ENCODE measurements at places on chromosomes 5 and 9. TPM values are rescaled to one million over a fixed set of nuclear protein-coding genes. Genes with fewer than 3 reads are reported as not detected.

DNA sequence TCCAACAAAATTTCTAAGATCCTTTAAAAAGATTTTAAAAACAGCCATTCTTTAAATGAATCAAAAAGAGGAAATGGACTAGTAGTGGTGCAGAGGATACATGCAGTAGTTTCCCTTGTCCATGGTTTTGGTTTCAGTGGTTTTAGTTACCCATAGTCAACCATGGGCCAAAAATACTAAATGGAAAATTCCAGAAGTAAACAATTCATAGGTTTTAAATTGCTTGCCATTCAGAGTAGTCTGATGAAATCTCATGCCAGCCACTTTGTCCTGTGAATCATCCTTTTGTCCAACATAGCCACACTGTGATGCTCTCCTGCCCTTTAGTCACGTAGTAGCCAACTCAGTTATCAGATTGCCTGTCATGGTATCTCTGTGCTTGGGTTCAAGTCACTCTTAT, 286.1 kb downstream of the ANXA1 start:
- no peaks in the 10 kb centered on the region for H3K4me1 ChIP-seq
- H3K4me3 ChIP-seq: no peak overlapping the region
- H3K36me3 ChIP-seq: no peaks in the 10 kb centered on the region
- H3K27me3 ChIP-seq: no peaks in the 10 kb centered on the region
- no peak for DNase-seq

- H3K4me1 ChIP-seq: no peaks in the 10 kb centered on the region
- H3K27ac ChIP-seq: no peak overlapping the region
- no peaks in the 10 kb centered on the region for H3K36me3 ChIP-seq
These were observed 53.3 kb upstream of the SPATA31D4 start for GRCh38 chr9:81874931-81875330.

- H3K27ac ChIP-seq: no peak overlapping the region
- no peaks in the 10 kb centered on the region for H3K4me1 ChIP-seq
- H3K36me3 ChIP-seq: no peaks in the 10 kb centered on the region
- H3K4me3 ChIP-seq: no peak overlapping the region
These were observed 19.7 kb downstream of the WWC1 start for GRCh38 chr5:168311061-168311566.

GRCh38 chr9:22529426-22530199, 83.0 kb downstream of the DMRTA1 start:
- peak; percentile 60 for DNase-seq
- H3K4me3 ChIP-seq: no peak overlapping the region
- H3K27me3 ChIP-seq: no peaks in the 10 kb centered on the region

- H3K27me3 ChIP-seq: no peaks in the 10 kb centered on the region
- H3K4me1 ChIP-seq: no peaks in the 10 kb centered on the region
- no peaks in the 10 kb centered on the region for H3K36me3 ChIP-seq
- H3K27ac ChIP-seq: no peak overlapping the region
- no peak for DNase-seq
These were observed 101.4 kb downstream of the FBXO4 start for GRCh38 chr5:42026446-42026845.

GRCh38 chr9:98998441-98999151, 54.9 kb downstream of the COL15A1 start:
- no peak overlapping the region for H3K4me3 ChIP-seq
- no peak overlapping the region for H3K27ac ChIP-seq
- no peaks in the 10 kb centered on the region for H3K36me3 ChIP-seq

GRCh38 chr5:68962757-68963484, 130.9 kb upstream of the SLC30A5 start:
- H3K36me3 ChIP-seq: no peaks in the 10 kb centered on the region
- H3K27me3 ChIP-seq: no peaks in the 10 kb centered on the region
- H3K4me1 ChIP-seq: no peaks in the 10 kb centered on the region
- no peak for DNase-seq

- peak overlapping the region; percentile 43 for H3K27ac ChIP-seq
- H3K4me1 ChIP-seq: peaks cover 32% of the 10 kb centered on the region
- peaks cover 20% of the 10 kb centered on the region for H3K36me3 ChIP-seq
These were observed 10.6 kb downstream of the NDFIP1 start for GRCh38 chr5:142119051-142119625.

GRCh38 chr9:90219548-90220118, 423.0 kb downstream of the DIRAS2 start:
- peaks cover 4% of the 10 kb centered on the region for H3K4me1 ChIP-seq
- no peaks in the 10 kb centered on the region for H3K27me3 ChIP-seq
- H3K27ac ChIP-seq: no peak overlapping the region
- no peaks in the 10 kb centered on the region for H3K36me3 ChIP-seq
- no peak overlapping the region for H3K4me3 ChIP-seq

GRCh38 chr5:9582406-9582805, 36.5 kb upstream of the SEMA5A start:
- no peak overlapping the region for H3K4me3 ChIP-seq
- H3K27me3 ChIP-seq: no peaks in the 10 kb centered on the region

- no peaks in the 10 kb centered on the region for H3K27me3 ChIP-seq
- H3K4me3 ChIP-seq: no peak overlapping the region
- no peaks in the 10 kb centered on the region for H3K36me3 ChIP-seq
These were observed 224.4 kb downstream of the FRMD3 start for GRCh38 chr9:83313781-83314180.

GRCh38 chr5:1003296-1003937, 5.2 kb upstream of the NKD2 start:
- H3K4me3 ChIP-seq: no peak overlapping the region
- no peaks in the 10 kb centered on the region for H3K36me3 ChIP-seq
- no peaks in the 10 kb centered on the region for H3K27me3 ChIP-seq
- DNase-seq: no peak
- no peak overlapping the region for H3K27ac ChIP-seq

DNA sequence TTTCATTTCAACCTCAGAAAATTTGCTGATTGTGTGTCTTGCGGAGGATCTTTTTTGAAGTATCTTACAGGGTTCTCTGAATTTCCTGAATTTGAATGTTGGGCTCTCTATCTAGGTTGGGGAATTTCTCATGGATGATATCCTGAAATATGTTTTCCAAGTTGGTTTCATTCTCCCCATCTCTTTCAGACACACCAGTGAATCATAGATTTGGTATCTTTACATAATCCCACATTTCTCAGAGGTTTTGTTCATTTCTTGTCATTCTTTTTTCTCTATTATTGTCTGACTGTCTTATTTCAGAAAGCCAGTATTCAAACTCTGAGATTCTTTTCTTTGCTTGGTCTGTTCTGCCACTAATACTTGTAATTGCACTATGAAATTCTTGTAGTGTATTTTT, 456.9 kb downstream of the PRELID2 start:
- no peak overlapping the region for H3K4me3 ChIP-seq
- no peak for DNase-seq
- H3K27me3 ChIP-seq: no peaks in the 10 kb centered on the region
- no peaks in the 10 kb centered on the region for H3K36me3 ChIP-seq

GRCh38 chr9:123861086-123861755, 68.7 kb downstream of the DENND1A start:
- H3K27me3 ChIP-seq: no peaks in the 10 kb centered on the region
- no peak overlapping the region for H3K4me3 ChIP-seq
- no peak overlapping the region for H3K27ac ChIP-seq
- no peak for DNase-seq

DNA sequence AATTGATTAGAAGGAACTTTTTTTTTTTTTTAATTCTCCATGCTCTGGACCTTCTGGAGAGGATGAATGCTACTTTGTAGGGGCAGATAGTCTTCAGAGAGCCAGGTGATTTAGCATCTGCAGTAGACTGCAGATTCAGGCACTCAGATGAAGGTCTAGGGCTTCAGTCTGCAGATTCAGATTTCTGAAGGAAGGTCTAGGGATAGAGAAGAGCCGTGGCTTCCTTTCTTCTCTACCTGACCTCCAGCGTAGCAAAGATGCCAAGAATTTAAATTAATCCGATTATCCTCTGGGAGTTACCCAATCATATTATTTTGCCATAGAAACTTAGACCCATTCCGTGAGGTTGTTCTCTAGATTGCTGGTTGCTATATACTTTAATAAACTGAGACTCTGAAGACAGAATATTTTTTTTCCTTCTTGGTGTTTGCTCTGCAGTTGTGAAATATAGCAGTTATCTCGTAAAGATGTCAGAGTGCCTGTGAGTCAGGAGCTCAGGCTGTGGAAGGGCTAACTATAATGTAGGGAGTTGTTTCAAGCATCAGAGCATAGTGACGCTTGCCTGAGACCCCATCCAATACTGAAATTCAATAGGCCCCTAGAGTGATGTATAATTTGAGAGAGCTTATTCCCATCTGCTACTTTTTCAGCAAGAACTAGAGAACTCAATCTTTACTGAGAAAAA, 132.7 kb upstream of the SLC12A2 start:
- H3K27me3 ChIP-seq: no peaks in the 10 kb centered on the region
- H3K4me1 ChIP-seq: no peaks in the 10 kb centered on the region
- DNase-seq: no peak
- H3K4me3 ChIP-seq: no peak overlapping the region
- H3K36me3 ChIP-seq: peaks cover 9% of the 10 kb centered on the region
- no peak overlapping the region for H3K27ac ChIP-seq

DNA sequence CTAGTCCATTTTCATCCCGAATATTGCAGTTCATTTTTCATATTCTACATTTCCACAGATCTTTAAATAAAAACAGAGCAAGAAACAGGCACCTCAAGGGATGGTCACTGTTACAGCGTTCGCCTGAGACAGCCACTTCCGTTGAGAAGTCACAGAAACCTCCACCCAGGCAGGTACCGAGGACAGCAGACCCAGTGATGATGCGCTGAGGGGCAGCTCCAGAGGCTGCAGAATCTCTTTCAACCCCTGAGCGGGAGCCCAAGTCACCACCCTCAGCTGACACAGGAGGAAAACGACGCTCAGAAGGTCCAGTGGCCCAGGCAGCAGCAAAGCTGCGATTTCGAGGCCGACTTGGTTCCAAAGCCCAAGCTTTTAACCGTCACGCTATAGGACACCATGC, 32.8 kb downstream of the ABO start:
- no peak overlapping the region for H3K27ac ChIP-seq
- H3K4me1 ChIP-seq: peaks cover 6% of the 10 kb centered on the region
- no peaks in the 10 kb centered on the region for H3K27me3 ChIP-seq
- no peak for DNase-seq
- no peak overlapping the region for H3K4me3 ChIP-seq

DNA sequence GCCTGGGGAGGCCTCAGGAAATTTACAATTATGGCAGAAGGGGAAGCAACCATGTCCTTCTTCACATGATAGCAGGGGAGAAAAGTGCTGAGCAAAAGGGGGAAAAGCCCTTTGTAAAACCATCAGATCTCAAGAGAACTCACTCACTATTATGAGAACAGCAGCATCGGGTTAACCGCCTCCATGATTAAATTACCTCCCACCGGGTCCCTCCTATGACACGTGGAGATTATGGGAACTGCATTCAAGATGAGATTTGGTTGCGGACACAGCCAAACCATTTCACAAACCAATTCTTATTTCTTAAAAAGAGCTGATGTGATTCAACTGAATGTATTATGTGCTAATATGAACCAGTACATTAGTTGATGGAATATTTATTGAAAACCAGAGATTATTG, 63.9 kb downstream of the PARP8 start:
- no peaks in the 10 kb centered on the region for H3K36me3 ChIP-seq
- H3K4me1 ChIP-seq: peaks cover 11% of the 10 kb centered on the region
- H3K27ac ChIP-seq: no peak overlapping the region
- no peaks in the 10 kb centered on the region for H3K27me3 ChIP-seq
- DNase-seq: no peak
- no peak overlapping the region for H3K4me3 ChIP-seq

DNA sequence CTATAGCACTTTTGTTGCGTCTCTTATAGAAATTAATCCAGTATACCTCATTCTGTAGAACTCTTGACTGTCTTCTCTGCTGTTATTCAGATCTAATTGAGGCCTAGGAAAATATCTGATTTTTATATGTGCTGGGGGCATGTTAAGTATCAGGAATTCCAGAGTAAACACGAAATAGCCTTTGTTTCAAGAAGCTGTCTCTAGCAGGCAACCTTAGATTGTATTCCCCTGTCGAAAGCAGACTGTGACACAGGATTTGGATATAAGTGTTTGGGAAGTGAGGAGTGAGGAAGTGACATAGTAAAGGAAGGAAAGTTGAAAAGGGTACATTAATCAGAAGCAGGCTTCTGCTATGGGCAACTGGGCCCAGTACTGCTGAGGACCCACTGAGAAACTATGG, 72.1 kb upstream of the RASA1 start:
- no peak overlapping the region for H3K4me3 ChIP-seq
- H3K27me3 ChIP-seq: no peaks in the 10 kb centered on the region
- no peaks in the 10 kb centered on the region for H3K36me3 ChIP-seq
- no peak overlapping the region for H3K27ac ChIP-seq
- no peaks in the 10 kb centered on the region for H3K4me1 ChIP-seq
- no peak for DNase-seq

DNA sequence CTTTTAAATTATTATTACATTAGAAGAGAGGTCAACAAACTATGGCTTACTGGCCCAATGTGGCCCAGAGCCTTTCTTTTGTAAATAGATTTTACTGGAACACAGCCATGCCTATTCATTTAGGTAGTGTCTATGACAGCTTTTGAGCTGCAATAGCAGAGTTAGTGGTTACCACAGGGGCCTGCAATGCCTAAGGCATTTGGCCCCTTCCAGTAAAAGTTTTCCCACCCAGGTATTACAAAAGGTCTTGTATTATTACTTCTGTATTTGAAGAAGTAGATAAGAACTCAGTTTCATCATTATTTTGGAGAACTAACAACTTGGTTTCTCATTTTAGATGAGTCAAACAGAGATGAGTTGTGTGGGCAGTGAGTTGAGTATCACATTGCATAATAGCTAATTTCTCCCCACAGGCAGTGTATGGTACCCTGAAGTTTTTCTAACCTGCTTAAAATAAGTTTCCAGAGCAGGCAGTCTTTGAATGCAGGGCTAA, 9.5 kb downstream of the MTRR start:
- no peak overlapping the region for H3K4me3 ChIP-seq
- H3K4me1 ChIP-seq: no peaks in the 10 kb centered on the region
- no peak for DNase-seq

DNA sequence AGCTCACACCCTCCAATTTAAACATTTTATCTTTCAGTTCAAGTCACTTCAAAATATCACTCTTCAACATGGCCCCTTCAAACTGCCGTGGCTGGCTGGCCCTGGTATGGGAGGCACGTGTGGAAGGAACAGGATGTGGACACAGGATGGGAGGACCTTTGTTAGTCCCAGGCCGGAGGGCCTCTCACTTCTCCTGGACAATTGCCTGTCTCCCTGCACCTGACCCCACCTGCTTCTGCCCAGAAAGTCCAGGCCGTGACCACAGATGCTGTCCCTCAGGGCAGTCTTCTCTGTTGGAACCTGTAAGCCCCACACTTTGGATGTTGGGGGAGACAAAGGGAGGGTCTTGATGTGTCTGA, 19.4 kb downstream of the AMBP start:
- no peaks in the 10 kb centered on the region for H3K36me3 ChIP-seq
- H3K4me3 ChIP-seq: no peak overlapping the region
- H3K27me3 ChIP-seq: no peaks in the 10 kb centered on the region
- no peak for DNase-seq

- H3K27ac ChIP-seq: no peak overlapping the region
- DNase-seq: no peak
- H3K27me3 ChIP-seq: no peaks in the 10 kb centered on the region
- no peak overlapping the region for H3K4me3 ChIP-seq
These were observed 111.6 kb downstream of the BRINP1 start for GRCh38 chr9:119257592-119257991.

- no peaks in the 10 kb centered on the region for H3K36me3 ChIP-seq
- no peak overlapping the region for H3K4me3 ChIP-seq
- no peak for DNase-seq
- peaks cover 22% of the 10 kb centered on the region for H3K4me1 ChIP-seq
- H3K27me3 ChIP-seq: no peaks in the 10 kb centered on the region
- no peak overlapping the region for H3K27ac ChIP-seq
These were observed 14.2 kb upstream of the JAKMIP2 start for GRCh38 chr5:147796556-147797308.

The AFAP1L1 gene
- 1.6 TPM for total RNA-seq

The SV2C gene
- total RNA-seq: not detected

The PHF24 gene
- total RNA-seq: not detected

The ISL1 gene
- not detected for total RNA-seq
